ENCODE measurements at places on chromosomes 16 and 17.

GRCh38 chr16:85553436-85554113, 59.5 kb upstream of the GSE1 start:
- DNase-seq, result peak; percentile 54

- DNase-seq, result peak; percentile 95
Measured at GRCh38 chr17:31524926-31525800, 133.7 kb downstream of the RAB11FIP4 start.

DNA sequence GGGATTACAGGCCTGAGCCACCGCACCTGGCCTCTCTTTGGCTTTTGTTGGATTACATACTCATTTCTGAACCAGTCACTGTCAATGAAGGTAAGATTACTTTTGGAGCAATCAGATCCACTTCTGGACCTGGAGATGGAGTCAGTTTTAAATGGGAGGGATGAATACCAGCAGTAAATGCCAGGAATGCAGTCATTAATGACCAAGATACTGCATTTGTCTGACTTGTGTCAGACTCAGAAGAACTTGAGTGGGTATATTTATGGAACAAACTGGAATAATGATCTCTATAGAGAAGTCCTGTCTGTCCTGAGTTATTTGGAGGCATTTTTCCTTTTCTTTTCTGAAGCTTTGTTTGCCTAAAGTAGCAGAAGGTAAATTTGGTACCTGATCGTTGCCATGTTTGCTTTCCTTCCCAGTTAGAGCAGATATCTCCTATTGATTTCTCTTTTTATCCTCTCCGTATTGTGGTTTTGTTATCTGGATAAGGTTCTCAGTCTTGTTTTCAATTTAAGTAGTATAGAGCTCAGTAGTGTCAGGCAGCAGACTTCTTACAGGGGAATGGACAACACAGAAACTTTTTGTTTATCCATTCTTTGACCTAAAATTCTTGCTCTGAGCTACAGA, 10.7 kb downstream of the NLK start:
- DNase-seq, result peak; percentile 31

GRCh38 chr16:14002416-14002990, 68.6 kb upstream of the MRTFB start:
- DNase-seq, result no peak

Data from AG10803 (cell line).